NCI-H1048 (cell line): ENCODE measurements at places on chromosomes 7 and 10.

DNA sequence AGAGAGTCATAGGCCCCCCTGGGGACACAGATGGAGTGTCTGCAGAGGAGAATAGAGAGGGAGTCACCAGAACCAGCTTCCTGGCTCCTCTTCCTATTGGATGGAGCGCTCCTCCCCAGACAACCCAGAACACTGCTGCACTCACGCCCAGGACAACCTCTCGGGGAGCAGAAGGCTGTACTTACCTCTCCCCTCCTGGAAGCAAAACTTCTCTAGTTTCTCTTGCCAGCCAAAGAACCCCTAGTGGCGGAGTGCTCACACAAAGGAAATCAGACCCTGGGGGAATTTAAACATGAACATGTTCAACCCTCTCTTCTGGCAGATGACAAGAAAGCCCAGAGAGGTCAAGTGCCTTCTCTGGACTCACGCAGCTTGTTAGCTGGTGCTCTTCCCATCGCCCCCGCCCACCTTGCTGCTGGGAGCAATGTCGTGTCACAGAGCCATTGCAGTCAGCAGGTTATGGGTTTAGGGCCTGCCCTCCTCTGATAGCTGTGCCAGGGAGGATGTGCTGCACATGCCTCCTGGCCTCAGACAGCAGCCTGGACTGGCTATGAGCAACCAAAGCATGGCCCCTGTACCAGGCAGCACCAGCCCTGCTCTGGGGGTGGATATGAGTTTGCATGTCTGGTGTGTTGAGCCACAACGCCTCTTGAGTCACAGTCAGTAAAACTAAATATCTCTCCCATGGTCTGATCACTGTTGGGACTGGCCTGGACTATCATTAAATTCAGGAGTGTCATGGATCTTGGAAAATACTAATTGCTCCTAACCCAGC, 84.4 kb downstream of the SLIT1 start:
- DNase-seq, result no peak

- DNase-seq, result no peak
Measured at GRCh38 chr10:102648889-102649796, 4.9 kb downstream of the TRIM8 start.

DNA sequence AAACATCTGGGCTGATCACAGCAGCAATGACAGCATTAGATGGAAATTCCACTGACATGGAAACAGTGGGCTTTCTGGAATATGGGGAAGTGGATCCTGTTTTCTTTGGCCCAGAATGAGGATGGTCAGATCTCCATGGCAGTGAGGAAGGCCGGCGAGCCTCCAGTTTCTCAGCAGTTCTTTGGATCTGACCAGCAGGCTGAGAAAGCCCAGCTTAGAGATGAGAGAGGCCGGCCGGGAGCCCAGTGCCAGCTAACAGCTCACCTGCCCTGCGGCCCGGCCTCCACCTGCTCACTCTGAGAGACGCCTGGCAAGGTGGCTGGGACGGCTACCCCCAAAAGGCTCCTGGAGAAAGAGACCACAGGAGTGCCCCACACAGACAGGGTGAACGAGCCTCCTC, 24.2 kb downstream of the GPER1 start:
- no peak for DNase-seq

DNA sequence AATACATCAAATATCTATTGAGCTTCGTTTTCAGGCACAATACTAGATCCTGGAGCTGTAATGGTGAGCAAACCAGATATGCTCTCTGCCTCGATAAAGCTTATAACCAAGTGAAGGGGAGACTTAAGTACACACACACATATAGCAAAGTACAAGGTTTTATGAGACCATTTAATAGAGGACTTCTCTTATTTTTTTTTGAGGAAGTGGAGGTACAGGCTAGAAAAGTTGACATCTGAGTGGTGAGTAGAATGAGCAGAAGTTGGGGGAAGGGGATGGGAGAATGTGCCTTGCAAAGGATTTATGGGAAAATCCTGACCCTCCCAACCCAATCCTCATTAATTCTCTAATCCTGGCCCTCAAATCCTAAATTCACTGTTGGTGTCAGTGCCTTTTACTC, 7.7 kb downstream of the CCDC136 start:
- no peak for DNase-seq

DNA sequence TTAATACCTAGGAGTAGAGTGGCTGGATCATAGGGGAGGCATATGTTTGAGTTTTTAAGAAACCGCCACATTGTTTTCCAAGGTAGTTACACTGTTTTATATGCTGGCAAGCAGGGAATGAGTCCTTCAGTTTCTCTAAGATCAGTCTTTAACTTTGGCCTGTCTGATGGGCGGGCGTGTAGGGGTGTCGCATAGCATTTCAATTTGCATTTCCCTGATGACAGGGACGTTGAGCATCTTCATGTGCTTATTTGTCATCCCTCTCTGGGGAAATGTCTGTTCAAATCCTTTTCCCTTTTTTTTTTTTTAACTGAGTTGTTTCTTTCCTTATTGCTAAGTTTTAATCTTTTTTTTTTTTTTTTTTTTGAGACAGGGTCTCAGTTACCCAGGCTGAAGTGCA, 9.8 kb downstream of the MTG1 start:
- DNase-seq, result no peak

DNA sequence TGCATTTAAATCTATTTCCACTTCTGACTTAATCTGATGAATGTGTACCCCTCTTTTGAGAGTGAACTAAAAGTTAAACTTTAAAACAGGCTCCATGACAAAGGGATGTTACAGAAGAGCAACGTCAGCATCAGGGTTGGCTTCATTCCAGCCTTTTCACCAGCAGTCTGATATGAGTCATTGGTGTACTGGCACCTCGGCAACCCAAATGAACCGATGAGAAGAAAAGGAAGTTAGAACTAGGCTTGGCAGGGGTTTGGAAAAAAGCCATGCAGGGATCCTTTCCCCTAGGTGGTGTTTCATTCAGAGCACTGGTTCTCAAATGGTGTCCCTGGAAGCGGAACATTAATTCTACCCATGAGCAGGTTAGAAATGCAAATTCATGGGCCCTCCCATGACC, 53.6 kb downstream of the SEC61G start:
- no peak for DNase-seq

DNA sequence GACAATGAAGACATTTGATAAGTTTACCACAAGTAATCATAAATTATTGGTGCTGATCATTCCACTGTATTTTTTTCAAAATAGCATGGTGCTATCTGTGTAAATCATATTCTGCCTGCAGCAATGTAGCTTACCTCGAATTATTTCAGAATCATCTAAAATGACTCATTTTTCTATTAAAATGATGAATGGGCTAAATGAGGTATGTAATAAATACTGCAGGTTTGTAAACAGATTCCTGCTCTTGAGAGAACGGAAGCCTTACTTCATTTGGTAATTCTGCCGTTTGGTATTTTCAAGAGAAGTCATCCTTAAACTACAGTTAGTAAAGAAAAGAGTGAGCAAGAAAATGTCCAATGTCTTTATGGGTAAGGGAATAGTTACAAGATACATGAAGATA, 115.9 kb downstream of the CHCHD3 start:
- DNase-seq, result no peak

- no peak for DNase-seq
Measured at GRCh38 chr10:56943221-56943755, 582.2 kb upstream of the ZWINT start.

GRCh38 chr7:106472741-106473140, 188.0 kb upstream of the NAMPT start:
- DNase-seq, result no peak

DNA sequence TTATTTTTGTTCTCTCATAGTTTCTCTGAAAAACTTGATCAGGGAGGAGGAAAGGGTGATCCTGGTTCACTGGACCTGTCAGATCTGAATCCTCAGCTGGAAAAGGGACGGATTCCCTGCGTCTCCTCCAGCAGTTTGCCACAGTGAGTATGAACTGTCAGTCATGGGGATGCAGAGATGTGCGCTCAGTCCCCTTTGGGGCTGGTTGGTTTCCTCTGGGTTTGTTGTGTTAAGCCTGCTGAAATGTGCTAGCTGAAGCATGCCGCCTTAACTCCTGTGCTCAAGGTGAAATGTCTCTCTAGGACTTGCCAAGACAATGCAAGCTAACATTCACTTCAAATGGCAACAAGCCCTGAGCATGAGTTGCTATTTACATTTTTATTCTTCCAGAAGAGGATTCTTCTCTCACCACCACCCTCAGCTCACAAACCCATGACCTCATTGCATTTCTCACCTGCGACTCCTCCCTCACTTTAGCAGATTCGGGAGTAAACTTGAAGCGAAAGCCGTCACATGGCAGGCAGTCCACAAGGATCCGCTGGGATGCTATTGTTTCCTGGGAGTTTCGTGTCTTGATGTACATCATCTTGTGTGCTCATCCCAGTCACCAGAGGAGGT, 192.9 kb upstream of the FZD8 start:
- DNase-seq, result no peak

GRCh38 chr10:103783681-103784080, 71.7 kb downstream of the SH3PXD2A start:
- no peak for DNase-seq

GRCh38 chr7:55242613-55243012, 122.5 kb upstream of the LANCL2 start:
- no peak for DNase-seq

DNA sequence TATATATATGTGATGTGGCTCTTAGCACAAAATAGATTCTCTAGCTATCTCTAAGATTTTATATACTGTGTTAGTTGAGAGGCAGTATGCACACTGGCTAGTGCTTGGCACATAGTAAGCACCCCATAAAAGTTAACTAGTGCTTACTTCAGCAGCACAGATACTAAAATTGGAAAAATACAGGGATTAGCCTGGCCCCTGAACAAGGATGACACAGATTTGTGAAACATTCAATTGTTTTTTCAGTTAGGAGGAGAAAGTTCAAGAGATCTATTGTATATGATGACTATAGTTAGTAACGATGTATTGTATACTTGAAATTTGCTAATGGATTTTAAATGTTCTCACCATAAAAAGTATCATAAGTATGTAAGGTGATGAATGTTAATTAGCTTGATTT, 78.3 kb upstream of the LRRC17 start:
- no peak for DNase-seq

GRCh38 chr10:129969911-129970464, 5.9 kb upstream of the EBF3 start:
- no peak for DNase-seq

DNA sequence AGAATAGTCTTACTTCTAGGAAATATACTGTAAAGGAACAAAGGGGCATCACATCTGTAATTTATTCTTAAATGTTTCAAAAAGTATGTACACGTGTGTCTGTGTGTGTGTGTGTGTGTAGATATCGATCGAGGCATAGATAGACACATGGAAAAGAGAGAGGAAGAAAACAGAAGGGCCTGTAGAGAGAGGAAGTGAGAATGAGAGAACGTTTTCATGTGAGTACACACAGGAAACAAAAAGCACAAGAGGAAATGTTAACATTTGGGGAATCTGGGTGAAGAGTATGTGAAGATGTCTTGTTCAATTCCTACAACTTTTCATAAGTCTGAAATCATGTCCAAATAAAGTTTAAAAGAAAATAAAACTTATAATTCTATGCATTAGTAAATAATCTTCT, 286.5 kb upstream of the SORCS1 start:
- DNase-seq, result no peak
